T-helper 2 cell treated with Interferon-gamma antibody and Interleukin-4, amounts not matched to agents 5 μg/mL and 100 μg/mL, for 36 hours (primary cell): ENCODE measurements at places on chromosomes 7 and 10.

GRCh38 chr7:72394016-72394415, 18.1 kb downstream of the CALN1 start:
- no peak overlapping the region for H3K4me3 ChIP-seq
- no peaks in the 10 kb centered on the region for H3K36me3 ChIP-seq
- DNase-seq, result no peak
- no peaks in the 10 kb centered on the region for H3K27me3 ChIP-seq

DNA sequence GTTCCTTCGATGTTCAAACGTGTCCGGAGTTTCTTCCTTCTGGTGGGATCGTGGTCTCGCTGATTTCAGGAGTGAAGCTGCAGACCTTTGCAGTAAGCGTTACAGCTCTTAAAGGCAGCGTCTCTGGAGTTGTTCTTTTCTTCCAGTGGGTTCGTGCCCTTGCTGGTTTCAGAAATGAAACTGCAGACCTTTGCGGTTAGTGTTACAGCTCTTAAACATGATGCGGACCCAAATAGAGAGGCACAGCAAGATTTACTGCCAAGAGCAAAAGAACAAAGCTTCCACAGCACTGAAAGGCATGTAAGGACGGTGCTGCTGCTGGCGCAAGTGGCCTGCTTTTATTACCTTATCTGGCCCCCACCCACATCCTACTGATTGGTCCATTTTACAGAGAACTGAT, 931.4 kb downstream of the IPMK start:
- H3K27me3 ChIP-seq, result no peaks in the 10 kb centered on the region
- no peak for DNase-seq
- no peaks in the 10 kb centered on the region for H3K4me1 ChIP-seq

DNA sequence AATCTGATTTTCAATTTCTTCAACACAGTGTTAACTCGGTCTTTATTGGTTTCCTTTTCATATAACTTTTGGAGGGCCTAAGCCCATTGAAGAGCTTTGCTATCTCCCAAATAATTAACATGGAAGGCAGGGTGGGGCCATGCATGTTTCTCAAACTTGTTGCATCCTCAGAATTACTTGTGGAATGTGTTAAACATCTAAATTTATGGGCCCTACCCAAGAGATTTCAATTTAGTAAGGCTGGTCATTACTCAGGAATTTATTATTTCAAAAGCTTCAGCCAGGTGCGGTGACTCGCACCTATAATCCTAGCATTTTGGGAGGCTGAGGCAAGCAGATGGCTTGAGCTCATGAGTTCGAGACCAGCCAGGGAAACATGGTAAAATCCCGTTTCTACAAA, 208.9 kb downstream of the SORCS3 start:
- DNase-seq, result no peak
- no peaks in the 10 kb centered on the region for H3K27me3 ChIP-seq
- no peak overlapping the region for H3K4me3 ChIP-seq
- H3K4me1 ChIP-seq, result no peaks in the 10 kb centered on the region
- no peak overlapping the region for H3K27ac ChIP-seq

- no peaks in the 10 kb centered on the region for H3K27me3 ChIP-seq
- H3K27ac ChIP-seq, result no peak overlapping the region
- no peaks in the 10 kb centered on the region for H3K4me1 ChIP-seq
- no peak overlapping the region for H3K4me3 ChIP-seq
- H3K36me3 ChIP-seq, result no peaks in the 10 kb centered on the region
- DNase-seq, result no peak
These were observed 424.6 kb upstream of the SORCS1 start for GRCh38 chr10:107589081-107589480.
